ENCODE measurements at places on chromosomes 4 and X.

GRCh38 chrX:38183596-38183995 lies 37.1 kb downstream of the SRPX start:
- no peak for DNase-seq

DNA sequence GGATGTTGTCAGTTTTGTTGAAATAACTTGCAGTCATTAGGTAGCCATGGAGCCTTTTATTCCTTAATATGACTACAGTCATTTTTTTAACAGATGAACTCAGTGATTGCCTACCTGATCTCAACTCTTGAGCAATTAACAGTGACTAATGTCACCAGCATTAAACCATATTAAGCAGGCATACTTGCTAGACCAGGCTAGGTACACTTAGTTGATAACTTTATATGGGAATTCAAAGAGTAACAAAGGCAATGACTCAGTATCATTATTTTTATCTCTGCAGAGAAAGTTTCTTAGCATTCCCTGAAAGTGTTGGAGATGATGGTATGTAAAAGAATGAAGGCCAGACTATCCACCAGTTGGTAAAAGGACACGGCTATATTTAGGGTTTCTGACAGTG lies at the start of gene C4orf54:
Gene C4orf54, minus strand, starts transcription at position 31 of the 400 bp plus-strand sequence. CDS start 3,180 bp downstream, outside the sequence.
- DNase-seq: no peak

- no peak for DNase-seq
Observed at GRCh38 chrX:105323928-105324327, 103.4 kb upstream of the TEX13A start.

DNA sequence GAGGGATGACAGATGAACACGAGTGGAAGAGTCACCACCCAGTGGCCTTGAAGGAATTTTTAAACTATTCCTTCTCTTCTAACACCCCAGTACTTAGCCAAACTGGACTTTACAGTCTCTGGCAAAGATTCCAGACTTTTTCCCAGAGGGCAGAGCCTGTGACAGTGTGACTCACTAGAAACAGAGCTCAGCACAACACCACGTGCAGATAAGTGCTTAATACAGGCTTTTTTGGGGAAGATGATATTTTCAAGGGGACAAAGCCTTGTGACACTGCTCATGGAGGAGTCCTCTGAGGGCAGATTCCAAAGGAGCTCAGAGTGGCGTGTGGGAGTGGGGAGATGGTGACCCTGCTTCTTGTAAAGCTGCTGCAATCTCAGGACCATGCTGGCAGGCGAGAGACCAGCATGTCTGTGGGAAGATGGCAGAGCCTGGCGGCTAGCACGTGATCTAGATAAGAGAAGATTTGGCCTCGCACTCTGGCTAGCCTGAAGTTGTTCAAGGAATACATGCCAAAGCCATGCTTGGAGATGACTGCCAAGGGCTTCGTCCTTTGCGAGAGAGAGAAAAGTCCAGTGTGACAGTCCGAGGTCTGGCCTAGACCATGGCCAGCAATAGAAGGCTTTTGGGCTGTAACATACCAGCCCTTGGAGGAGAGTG lies 2.4 kb downstream of the RAB33A start:
- DNase-seq: no peak

GRCh38 chrX:51614353-51615012 lies 4.2 kb downstream of the CENPVL3 start:
- DNase-seq: no peak

DNA sequence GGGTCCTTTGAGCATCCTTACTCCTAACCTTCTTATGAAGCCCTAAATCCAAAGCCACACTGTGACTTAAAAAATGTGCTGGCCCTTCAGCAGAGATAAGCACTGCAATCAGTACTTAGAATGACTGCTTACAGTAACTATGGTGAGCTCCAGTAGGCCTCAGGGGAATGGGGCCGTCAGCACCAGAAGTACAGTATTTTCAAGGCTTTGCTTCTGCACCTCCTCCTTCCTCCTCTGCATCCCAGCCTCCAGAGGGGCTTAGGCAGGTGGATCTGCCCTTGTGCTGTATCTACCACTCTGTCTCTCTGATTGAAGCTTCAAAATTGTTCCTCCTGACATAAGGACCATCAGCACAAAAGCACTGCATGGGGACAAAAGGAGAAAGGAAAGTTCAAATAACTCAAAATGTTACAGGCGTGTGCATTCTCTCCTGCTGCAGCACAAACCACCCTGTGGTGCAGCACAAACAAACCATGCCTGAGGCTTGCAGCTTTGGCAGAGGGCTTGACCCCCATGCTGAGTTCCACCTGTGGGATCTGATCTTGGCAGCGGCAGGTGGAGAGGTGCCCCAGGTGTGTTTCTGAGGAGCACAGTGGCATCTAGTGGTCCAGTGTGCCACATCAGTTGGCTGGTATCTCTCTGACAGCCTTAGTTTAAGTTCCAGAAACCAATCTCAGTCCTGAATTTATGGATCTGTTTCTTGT lies 164.7 kb downstream of the SOWAHB start:
- DNase-seq: no peak

DNA sequence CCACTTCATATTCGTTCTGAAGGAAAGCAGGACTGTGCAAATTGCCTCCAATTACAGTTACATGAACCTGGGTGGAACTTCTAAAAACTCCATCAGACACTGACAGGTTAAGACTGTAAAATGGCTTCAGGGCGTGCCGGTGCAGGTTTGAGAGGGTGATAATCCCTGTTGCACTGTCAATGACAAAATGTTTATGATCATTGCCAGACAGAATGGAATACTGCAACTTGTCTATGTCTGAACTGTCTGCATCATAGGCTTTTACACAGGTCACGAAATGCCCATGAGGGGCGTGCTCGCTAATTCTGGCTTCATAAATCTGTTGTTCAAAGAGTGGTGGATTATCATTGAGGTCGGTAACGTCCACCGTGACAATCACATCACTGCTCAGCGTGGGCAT lies 63.7 kb upstream of the MTNR1A start:
- DNase-seq: no peak

- DNase-seq: no peak
Observed at GRCh38 chr4:105327222-105327621, 146.6 kb downstream of the PPA2 start.

- no peak for DNase-seq
Observed at GRCh38 chrX:105458846-105459245, 238.4 kb upstream of the TEX13A start.

- no peak for DNase-seq
Observed at GRCh38 chrX:16573781-16574180, 76.2 kb upstream of the S100G start.
